ENCODE measurements at places on chromosomes 2 and 18.

- no peak for DNase-seq
Measured at GRCh38 chr18:36504928-36505327, 207.4 kb downstream of the FHOD3 start.

DNA sequence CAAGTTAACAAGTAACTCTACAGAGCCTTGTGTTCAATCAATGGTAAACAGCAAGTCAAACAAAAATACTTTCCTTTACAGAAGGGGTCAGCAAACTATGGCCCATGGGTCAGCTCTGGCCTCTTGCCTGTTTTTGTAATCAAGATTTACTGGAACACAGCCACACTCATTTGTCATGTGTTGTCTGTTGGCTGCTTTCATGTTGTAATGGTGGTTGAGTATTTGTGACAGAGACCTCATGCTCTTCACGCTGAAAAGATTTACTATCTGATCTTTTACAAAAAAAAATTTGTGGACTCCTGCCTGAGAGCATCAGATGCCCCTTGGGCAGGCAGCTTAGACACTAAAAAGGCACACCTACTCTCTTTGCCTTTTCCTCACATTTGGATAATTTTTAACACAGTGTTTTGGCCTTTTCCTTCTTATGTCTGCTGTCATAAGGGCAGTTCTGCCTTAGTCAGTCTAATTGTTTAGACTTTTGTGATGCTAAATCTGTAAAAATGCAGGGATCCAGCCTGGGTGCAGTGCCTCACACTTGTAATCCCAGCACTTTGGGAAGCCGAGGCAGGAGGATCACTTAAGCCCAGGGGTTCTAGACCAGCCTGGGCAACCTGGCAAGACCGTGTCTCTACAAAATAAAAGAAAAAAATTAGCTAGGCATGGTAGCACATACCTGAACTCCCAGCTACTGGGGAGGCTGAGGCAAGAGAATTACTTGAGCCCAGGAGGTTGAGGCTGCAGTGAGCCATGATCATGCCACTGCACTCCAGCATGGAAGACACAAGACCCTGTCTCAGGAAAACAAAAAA lies 18.3 kb downstream of the IL1B start:
- no peak for DNase-seq

DNA sequence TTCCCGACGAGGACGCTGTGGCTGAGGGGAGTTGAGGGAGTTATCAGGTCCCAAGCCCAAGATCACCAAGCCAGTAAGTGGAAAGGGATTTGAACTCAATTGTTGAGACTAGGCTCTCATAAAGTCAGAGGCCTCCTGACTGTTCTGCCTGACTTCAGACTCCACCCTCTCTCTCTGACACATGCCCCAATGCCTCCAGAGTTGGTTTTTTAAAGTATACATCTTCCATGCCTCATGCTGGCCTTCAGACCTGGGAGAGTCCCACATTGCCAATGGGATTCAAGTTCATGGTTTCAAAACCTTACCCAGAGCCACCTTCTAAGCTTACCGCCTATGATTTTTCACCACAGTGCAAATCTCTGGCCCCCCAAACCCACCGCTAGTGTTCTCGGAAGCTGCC lies 100.8 kb downstream of the RTN4 start:
- DNase-seq = no peak

- no peak for DNase-seq
Measured at GRCh38 chr2:212538305-212539071, at the start of gene ERBB4. Gene ERBB4, minus strand, starts transcription at chr2:212538802. Its CDS starts 272 bp downstream, at chr2:212538530.

DNA sequence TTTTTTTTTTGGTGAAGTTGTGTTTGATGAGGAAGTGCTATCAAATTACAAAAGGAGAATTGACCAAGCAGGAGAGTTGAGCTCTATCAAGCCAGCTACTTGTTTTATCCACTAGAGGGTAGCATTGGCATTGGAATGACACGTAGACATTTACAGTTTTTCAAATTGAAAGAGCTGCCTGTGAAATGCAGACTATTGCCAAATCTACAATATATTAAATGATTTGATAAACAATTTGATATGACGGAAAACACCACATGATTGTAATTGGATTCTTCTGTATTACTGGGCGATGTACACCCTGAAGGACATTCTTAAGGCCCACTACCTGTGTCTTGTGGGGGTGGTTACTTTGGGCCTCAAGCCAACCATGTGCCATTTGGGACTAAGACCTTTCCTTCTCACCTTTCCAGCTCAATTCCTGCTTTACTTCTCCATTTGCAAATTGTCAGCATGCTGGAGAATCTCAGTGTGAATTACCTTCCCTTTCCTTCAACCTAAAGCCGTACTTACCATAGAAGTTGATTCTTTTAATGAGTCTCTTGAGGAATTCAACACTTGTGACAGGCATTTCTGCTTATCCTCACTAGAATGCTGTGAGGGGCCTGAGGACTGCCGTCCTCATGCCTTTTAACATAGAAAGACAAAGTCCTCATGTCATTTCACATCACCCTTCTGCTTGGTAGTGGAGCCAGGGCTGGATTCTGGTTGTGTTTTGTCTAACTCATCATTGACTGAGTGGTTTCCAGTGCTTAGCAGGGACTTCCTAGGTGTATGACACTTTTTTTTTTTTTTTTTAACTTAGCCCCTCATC lies 134.8 kb upstream of the THUMPD2 start:
- DNase-seq = peak; percentile 70

GRCh38 chr2:102032368-102033030 lies 40.7 kb downstream of the IL1R2 start:
- no peak for DNase-seq

- peak; percentile 46 for DNase-seq
Measured at GRCh38 chr2:237483018-237483731, 3.9 kb upstream of the MLPH start.

- no peak for DNase-seq
Measured at GRCh38 chr18:26993568-26993967, 128.1 kb upstream of the AQP4 start.

- DNase-seq = no peak
Measured at GRCh38 chr2:108825736-108826135, 39.2 kb downstream of the CCDC138 start.

GRCh38 chr2:218407717-218408116 lies 8.0 kb downstream of the CTDSP1 start:
- DNase-seq = no peak

DNA sequence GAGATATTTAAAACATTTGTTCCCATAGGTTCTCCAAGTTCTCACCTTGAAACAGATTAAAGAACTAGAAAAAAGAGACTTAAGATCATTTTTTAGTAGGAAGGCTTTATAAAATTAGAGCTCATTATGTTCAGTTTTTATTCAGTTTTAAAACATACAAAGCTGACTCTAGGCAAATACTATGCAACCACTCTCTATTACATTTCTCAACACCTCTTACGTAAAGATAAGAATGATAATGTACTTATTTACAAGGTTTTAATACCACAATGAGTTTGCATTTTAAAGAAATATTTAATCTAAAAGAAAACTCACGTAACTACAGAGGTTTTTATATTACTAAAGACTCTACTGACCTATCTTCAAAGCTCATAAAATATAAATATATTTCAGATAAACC lies 68.8 kb downstream of the TMEM131 start:
- no peak for DNase-seq

GRCh38 chr2:239477591-239477990 lies 76.8 kb upstream of the HDAC4 start:
- no peak for DNase-seq

GRCh38 chr2:96631804-96632435 lies 6.2 kb downstream of the KANSL3 start:
- no peak for DNase-seq

GRCh38 chr18:40980171-40980570 lies 974.9 kb upstream of the PIK3C3 start:
- no peak for DNase-seq

- DNase-seq = peak; percentile 58
Measured at GRCh38 chr2:31886700-31887099, 124.1 kb downstream of the MEMO1 start.

DNA sequence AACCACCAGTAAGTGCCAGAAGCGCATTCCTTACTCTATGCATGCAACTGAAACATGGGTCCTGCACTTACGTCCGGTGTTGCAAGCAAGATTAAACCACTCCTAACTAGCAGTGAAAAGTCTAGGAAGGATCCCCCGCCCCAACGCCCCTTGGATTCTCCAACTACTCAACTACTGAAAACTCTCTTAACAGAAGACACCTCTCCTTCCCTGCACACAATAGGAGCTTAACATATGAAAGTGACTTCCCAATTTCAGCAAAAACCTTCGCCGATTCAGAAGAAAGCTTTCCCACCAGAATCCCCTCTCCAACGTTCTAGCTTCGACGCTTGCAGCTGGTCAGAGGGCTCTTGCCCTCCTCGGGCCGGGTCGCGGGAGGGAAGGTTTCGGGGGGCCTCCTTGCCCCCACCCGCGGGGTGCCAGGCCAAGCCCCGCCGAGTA lies 578 bp downstream of the IWS1 start:
- DNase-seq = peak; percentile 67

DNA sequence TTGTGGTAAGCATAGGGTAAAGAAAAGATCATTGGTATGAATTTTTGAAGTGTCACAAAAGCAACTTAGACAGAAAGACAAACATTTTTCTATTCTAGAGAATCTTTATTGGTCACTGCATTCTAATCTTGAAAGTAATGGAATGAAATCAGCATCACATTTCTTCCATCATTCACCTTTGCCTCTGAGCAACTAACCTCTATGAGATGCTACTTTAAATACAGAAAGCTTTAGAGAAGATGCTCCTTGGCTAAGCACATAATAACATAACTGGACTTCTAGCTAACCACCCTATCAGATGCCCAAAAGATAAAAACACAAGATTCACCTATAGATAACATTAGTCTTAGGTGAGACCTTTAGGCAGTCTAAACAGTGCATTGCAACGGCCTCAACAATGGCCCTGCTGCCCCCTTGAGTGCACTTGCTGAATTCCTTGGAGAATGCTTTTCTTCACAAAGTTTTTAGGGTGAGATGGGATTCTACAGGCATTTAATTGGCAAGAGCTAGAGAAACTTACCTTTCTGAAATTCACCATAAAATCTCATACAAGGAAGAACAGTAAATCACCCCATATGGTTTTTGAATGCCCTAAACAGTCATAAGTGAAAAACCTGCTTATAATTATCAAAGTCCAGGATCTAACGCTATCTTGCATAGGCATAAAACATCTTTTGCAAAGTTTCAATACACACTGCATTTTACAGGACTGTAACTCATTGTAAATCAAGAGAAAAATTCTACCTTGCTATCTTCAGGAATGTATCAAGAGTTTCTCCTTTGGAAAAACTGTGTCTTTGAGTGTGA lies 791.3 kb upstream of the CHAC2 start:
- peak; percentile 29 for DNase-seq

- no peak for DNase-seq
Measured at GRCh38 chr2:168794968-168795367, 7.5 kb upstream of the NOSTRIN start.

- DNase-seq = no peak
Measured at GRCh38 chr2:10343658-10344057, 41.0 kb downstream of the HPCAL1 start.

DNA sequence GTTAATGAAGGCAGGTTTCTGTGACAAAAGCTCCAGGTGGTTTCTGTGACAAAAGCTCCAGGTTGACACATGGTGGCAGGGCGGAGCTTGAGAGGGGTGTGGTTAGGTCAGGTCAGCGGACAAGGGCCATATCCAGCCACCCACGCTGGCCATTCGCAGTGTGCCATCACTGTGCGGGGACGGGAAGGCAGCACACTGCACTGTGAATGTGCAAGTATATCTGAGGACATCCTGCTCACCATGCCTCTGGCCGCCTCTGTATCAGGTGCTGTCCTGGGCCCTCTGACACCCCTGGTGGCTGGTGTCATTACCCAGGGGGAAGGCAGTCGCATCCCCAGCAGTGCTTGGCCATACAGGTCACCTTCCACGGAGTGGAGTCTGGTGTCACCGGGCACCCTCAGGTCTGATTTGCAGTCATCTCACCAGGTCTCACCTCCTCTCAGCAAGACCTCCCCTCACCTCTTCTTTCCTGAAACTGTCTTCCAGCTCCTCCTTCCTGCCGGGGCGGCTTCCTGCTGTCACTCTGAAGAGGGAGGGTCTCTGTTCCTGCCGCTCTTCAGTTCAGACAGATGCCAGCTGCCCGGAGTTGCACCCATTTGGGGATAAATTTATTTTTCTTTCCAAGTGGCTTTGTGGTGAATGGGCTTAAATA lies 34.9 kb downstream of the CTIF start:
- DNase-seq = no peak

DNA sequence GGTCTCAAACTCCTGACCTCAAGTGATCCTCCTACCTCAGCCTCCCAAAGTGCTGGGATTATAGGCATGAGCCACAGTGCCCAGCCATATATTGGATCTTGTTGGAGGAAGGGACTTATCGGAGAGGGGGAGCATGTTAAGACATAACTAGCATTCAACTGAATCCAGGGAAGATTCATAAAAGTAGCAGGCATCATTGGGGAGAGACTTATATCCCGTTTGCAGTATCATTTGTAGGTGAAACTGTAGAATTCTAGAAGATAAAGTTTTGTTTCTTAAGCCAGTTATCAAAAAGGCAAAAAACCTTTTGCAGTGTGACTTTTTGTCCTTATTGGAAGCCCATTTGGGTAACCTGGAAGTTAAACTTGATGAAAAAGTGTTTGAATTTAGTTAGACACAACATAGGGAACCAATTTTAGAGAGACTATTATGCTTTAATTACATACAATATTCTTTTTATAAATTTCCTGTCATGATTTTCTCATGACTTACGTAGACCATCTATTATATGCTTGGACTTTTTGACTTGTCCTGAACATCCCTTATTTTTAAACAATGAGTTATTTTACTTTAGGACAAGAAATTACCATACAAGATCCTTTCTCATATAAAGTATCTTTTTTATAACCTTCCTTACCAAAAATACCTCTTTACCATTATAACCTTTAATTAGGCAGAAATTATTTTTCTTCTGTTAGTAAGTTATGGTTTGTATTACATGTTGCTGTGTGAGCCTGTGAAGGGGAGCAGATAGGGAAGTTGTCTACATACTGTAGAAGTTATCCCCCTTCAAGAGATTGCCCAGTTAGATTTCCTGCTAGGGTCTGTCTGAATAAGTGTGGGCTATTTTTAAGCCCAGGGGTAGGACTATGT lies 20.3 kb downstream of the RAB3GAP1 start:
- DNase-seq = peak; percentile 37

- DNase-seq = peak; percentile 87
Measured at GRCh38 chr2:239465017-239466001, 64.5 kb upstream of the HDAC4 start.

- DNase-seq = no peak
Measured at GRCh38 chr18:8979258-8979988, 123.1 kb upstream of the NDUFV2 start.

DNA sequence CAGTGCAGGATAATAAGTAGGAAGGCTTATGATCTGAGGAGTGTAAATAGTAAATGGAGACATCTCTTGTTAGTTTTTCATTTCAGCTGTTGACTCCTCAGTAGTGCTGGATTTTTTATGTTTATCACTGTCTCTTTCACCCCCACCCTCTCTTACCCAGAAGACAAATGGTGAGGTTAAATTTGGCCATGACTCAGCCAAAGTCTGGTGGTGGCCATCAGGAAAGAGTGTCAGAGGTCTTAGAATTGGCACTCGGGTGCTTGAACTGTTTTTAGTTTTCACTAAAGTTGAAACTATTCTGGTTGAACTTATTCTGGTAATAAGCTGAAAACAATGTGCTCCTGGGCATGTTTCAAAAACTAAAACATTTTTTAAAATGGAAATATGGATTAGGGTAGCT lies 123.3 kb downstream of the FHOD3 start:
- no peak for DNase-seq
